Vagina (tissue), 2 donors: ENCODE measurements at places on chromosomes 4 and X.

DNA sequence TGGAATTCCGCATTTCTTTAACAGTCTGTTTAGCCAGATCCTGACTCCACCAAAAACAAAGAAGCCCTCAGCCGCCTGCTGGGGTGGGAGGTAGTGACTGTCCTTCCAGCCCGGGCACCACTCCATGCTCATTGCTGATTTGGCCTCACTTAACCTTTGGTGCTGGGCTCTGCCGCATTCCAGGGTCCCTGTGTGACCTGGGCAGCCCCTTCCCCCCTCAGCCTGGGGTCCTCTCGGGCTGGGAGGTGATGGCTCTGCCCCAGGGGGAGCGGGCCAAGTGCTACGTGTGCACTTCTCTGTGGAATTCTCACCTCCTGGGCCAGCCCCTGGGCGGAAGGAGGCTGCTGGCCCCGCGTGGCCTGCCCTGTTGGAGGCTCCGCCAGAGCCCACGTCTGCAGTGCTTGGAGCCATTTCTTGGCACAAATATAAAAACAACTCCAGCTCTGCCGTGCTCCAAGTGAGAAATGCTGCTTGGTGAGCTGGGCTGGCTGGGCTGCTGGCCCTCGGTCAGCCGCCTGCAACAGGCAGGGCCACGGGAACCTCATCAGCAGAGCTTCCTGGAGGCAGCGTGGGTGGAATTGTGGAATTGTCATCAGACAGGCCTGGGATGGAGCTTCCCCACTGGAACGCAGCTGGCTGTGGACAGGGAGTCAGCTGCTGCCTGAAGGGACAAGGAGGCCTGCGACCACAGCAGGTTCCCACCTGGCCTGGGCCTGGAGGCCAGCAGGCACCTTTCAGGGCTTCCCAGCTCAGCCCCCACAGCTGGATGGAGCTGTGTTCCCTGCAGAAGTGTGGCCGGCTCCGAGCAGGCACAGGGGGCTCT lies 66.0 kb downstream of the TRMT44 start:
- H3K36me3 ChIP-seq = no peaks in the 10 kb centered on the region
- no peak for DNase-seq
- no peaks in the 10 kb centered on the region for H3K27me3 ChIP-seq

DNA sequence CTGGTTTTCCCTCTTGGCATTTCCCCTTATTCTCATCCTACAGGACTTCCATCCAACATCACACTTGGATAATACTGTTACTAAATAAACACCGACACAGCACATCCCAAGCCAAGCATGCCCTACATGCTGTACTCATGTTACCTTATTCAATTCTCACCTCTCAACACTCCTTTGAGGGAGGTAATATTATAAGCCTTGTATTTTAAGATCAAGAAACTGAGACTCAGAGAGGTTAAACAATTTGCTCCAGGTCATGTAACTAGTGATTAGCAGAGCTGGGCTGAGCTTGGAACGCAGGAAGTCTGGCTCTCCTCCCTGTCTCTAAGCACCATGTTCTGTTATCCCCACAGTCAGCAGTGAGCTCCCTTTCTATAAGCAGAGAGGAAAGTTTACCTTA lies 333.6 kb upstream of the IGFBP7 start:
- H3K4me1 ChIP-seq = no peaks in the 10 kb centered on the region
- H3K4me3 ChIP-seq = no peak overlapping the region
- no peaks in the 10 kb centered on the region for H3K36me3 ChIP-seq
- H3K27ac ChIP-seq = no peak overlapping the region
- no peaks in the 10 kb centered on the region for H3K27me3 ChIP-seq

DNA sequence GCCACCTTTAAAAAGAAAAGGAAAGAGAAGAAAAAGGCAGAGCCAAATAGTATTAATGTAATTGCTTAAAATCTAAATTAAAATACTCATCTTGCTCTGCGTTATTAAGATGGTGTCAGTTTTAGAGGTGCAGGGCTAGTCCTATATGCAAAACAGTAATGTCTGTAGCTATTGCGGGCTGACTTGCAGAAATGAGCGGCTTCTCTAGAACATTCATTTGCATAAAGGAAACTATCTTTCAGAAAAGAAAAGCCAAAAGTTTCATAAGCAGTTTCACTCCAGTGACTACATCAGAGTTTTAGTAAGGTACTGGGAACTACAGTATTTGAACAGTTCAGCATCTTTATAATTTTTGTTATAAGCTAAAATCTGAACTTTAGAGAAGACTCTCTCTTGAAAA lies 6.0 kb downstream of the SMAD1 start:
- no peaks in the 10 kb centered on the region for H3K27me3 ChIP-seq
- no peak overlapping the region for H3K4me3 ChIP-seq
- H3K27ac ChIP-seq = no peak overlapping the region
- no peak for DNase-seq
- peaks cover 42% of the 10 kb centered on the region for H3K4me1 ChIP-seq
- H3K36me3 ChIP-seq = no peaks in the 10 kb centered on the region

DNA sequence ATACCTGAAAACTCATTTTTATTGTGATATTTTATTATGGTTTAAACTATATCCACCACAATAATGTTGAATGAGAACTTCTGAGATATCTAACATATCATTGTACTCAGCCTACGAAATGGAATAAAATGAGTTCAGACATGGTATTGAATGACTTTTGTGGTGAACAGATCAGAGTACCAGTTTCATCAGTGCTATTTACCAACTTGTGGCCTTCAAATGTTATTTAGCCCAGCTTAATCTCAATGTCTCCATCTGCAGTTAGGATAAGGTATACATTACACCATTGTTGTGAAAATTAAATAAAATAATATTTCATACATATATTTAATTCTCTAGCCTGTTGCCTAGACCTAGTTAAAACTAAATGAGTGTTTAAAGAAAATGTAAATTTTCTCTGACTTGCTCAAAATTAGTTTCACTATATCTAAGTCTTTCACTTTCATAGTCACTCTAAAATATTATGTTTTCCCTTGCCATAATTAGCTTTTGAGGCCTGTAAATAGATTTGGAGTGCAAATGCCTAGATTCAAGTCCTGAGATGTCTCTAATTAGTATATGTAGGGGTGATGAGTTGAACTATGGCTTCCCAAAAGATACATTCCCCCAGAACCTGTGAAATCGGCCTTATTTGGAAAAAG lies 594.2 kb downstream of the STPG2 start:
- no peak overlapping the region for H3K27ac ChIP-seq
- no peaks in the 10 kb centered on the region for H3K4me1 ChIP-seq
- H3K4me3 ChIP-seq = no peak overlapping the region
- no peaks in the 10 kb centered on the region for H3K27me3 ChIP-seq
- DNase-seq = no peak
- no peaks in the 10 kb centered on the region for H3K36me3 ChIP-seq

GRCh38 chrX:49238735-49239134 lies 3.5 kb downstream of the CCDC22 start:
- no peaks in the 10 kb centered on the region for H3K36me3 ChIP-seq
- no peak overlapping the region for H3K27ac ChIP-seq
- H3K27me3 ChIP-seq = no peaks in the 10 kb centered on the region
- H3K4me3 ChIP-seq = no peak overlapping the region
